ENCODE measurements at places on chromosomes 5 and 9. TPM values are rescaled to one million over a fixed set of nuclear protein-coding genes. Genes with fewer than 3 reads are reported as not detected.

Gene MEIKIN
- not detected for total RNA-seq

Gene RGS7BP
- 4.2 TPM for total RNA-seq

Gene RNF180
- 10.4 TPM for total RNA-seq

Gene GOLPH3
- 91.1 TPM for total RNA-seq

Gene CYSRT1
- total RNA-seq: 0.92 TPM

Gene MYO10
- total RNA-seq: 99.3 TPM

Gene SERF1A
- total RNA-seq: 9.2 TPM

DNA sequence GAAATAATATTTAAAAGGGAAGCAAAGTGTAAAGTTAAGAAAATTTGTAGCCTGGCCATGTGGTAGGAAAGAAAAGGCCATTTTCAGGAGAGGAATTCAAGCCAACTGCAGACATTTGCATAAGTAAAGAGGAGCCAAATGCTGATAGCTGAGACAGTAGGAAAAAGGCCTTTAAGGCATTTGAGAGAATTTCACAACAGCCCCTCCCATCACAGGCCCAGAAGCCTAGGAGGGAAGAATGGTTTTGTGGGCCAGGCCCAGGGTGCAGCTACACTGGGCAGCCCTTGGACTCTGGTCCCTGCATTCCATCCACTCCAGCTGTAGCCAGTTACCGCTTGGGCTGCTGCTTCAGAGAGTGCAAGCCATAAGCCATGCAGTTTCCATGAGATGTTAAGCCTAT, 1556.8 kb downstream of the EFNA5 start:
- DNase-seq: no peak

GRCh38 chr5:53481887-53482716, 1.7 kb downstream of the FST start:
- peak; percentile 78 for DNase-seq

DNA sequence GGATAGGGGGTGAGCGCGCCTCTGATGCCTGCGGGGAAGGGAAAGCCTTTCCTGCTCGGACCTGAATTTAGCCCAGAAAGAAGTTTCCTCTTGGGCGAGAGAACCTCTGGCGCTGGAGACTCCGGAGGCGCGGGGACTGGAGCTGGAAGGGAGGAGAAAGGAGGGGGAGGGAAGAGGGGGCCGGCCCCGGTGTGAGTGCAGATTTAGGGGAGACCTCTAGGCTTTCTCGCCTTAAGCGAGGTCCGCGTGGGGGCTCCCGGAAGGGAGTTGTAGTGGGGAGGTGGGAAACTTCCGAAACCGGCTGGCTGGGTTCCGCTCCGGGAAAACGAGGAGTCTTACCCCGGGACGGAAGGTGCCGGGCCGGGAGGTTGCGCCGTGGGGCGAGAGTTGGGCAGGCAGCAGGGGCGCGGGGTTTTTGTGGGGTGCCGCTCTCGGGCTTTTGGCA, 1.3 kb downstream of the PCSK5 start:
- no peak for DNase-seq

- no peak for DNase-seq
Observed at GRCh38 chr9:111056538-111056937, 18.3 kb upstream of the LPAR1 start.

DNA sequence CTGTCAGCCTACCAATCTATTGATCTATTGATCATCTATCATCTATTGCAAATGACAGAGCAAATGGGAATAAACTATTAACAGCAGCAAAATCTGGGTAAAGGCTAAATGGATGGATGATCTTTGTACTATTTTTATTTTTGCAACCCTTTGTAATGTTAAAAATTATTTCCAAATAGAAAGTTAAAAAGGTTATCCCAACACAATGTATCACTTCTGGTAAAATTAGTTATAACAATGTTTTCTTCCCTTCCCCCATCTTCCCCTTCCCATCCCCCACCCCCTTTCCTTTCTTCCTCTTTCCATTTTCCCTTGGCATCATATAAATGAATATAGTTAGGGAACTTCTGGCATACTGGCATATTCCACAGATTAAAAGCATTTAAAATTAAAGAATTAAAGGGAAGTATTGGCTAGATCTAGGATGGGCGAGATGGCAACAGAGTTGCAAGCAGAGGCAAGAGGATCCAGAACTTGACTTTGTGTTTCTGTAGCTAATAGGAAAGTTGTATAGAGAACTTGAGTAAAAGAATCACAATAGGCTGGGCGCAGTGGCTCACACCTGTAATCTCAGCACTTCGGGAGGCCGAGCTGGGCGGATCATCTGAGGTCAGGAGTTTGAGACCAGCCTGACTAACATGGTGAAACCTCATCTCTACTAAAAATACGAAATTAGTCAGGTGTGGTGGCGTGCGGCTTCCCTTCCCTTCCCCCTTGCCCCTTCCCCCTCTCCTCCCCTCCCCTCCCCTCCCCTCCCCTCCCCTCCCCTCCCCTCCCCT, 66.6 kb upstream of the TAF11L2 start:
- DNase-seq: no peak

DNA sequence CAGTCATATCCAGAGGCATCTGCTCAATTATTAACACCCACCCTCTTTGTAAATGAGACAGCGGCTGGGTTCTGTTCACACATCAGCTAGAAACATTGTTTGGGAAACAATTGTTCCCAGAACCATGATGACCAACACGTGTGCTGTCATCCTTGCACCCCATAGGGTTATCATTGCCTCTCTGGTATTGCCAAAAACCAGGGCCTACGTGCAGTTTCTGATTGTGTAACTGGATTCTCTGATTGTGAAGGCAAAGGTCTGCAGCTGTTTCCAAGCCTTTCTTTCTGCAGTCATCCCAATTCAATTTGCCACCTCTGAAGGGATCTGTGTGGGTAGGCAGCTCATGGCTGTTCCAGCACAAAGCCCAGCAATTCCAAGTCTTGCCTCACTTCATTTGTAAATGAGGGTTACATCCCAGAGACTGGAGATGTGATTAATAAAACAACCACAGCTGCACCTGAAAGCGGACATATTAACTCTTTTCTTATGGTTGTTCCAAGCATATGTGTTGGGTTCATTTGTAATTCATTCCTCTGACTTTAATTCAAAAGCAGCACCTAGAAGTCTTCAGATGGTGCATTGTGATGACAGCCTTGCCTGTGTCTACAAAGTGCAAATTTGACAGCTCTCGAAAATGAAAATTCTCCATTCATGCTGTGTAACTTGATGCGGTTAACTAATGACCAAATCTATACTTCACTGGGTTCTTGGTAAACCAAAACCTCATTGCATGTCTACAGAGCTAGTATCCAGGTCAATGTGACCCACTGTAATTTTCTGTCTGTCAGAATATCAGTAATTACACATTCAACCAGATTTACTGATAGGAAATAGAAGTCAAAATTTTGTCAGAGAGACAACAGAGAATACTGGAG, 66.6 kb downstream of the YIPF5 start:
- no peak for DNase-seq

All from stomach (tissue), 19 donors.